HL-60 (cell line): ENCODE measurements at places on chromosomes 4 and X.

GRCh38 chrX:94633237-94633636 is 959.2 kb downstream of the FAM133A start:
- DNase-seq: no peak

DNA sequence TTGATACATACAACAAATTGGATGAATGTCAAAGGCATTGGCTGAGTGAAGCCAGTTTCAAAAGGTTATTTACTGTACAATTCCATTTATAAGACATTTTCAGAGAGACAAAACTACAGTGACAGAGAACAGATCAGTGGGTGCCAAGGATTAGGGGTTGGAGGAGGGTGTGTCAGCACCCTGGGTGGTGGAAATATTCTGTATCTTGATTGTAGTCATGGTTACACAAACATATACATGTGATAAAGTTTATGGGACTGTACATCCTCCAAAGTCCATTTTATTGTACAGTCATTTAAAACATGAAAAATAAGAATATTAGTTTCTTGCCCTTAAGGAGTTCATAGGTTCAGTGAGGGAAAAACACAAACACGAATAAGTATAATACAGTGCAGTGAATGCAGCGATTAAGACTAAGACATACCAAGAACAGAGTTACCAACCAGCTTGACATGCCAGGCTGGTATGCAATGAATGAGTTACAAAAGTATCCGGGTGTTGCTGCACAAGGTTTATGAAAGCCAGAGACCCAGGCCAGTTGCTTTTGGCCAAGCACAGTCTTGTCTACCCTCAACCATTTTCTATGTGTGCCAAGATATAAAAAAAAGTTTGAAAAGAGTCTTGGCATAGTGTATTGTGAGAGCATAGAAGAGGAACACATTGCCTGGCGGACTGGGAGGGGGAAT is 123.6 kb downstream of the MSL3 start:
- no peak for DNase-seq

DNA sequence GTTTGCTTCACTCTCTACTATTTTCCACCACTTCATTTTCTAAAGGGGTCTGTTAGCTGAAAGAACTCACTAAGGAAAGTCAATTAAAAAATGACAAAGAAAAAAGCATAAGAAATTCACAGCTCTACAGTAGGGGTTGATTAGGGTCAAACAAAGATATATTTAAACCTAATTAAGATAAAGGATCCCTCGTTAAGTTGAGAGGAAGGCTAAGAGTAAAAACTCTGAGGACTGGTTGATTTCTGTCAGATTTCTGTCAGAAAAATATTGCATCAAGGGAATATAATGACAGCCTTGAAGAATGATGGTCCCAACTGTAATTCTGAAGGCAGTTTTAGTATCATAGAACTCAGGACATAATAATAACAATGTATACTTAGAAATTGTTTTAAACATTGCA is 218.0 kb downstream of the QDPR start:
- no peak for DNase-seq

DNA sequence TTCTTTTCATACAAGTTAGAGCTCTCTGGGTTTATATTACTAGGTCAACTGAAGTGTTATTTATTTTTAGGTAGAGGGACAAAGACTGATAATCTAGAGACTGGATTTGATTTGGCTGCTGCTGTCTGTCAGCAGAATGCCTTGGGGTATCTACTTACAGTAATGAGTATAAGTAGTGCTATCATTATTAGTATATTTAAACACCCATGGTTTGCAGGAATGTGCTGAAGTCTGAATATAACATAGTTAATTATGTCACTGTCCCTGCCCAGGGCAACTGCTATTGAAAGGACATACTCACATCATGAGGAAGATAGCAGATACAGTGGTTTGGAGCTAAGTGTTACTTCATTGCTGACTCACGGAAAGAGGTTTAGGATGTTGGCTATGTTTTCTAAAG is 76.2 kb downstream of the PRRG1 start:
- no peak for DNase-seq

- DNase-seq: no peak
Measured at GRCh38 chr4:113943863-113944262, 35.6 kb downstream of the ARSJ start.

DNA sequence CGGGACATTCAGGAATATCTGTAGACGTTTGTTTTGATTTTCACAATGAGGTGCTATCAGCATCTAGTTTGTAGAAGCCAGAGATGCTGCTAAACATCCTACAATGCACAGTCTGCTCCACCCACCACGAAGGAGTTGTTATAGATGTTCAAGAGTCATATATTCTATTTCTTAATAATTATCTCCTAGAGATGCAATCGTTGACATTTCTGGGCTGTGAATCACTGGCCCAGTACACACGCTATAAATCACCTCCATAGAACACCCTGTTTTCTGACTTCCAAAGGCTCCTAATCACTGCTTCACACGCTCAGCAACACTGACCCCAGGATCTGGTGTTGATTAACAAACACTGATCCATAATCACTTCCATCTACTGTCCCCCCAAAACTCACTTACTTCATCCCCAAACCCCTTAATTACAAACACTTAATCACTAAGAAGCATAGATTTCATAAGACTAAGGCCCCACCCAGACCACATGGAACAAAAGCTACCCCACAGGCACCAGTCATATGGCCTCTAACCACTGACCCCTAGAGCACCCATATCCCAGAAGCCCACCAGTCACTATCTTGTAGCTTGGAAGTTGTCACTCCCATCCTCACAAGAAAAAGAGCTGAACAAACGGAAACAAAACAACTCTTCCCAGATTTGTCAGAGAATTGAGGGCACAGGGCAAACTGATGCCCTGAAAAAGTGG is 31.7 kb upstream of the ZNF41 start:
- DNase-seq: no peak

GRCh38 chr4:126843492-126844067 is 789.2 kb upstream of the INTU start:
- DNase-seq: no peak

- DNase-seq: no peak
Measured at GRCh38 chrX:14028473-14028872, 1.2 kb downstream of the GEMIN8 start.

GRCh38 chrX:153628129-153628528 is 18.9 kb upstream of the DUSP9 start:
- no peak for DNase-seq
